ENCODE measurements at places on chromosomes 3 and 15.

GRCh38 chr15:89352476-89352875 lies 17.9 kb upstream of the POLG start:
- no peak for DNase-seq

DNA sequence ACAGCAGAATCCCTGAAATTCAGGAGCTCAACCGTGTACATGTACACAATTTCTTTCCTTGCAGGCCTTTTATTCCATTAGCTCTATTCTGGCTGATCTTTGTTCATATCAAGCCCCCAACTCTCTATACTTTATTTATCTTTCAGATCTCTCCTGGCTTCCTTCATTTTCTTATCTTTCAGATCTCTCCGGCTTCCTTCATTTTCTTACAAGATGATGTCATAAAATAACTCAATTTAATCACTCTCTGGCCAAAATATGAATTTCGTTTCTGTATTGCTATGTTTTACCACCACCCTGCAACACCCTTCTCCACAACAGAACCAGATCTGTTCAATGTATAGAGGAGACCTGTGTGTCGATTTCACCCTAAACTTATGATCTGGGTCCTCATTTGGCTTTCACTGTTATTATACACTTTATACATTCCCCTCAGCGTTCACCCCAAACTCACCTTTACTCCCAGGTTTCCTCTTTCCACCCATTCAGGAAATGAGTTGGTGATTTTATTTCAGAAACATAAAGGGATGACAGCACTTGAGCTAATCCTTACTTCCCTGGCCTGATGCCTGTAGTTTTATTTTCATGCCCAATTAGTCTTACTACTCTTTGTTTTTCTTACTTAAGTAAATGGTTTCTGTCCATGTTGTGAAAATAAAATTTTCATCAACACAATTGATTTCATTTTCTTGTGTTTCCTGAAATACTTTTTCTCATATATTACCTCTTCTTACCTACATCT lies 195.5 kb downstream of the BCHE start:
- DNase-seq = no peak

- no peak for DNase-seq
Measured at GRCh38 chr3:33269385-33269784, 7.9 kb upstream of the FBXL2 start.

DNA sequence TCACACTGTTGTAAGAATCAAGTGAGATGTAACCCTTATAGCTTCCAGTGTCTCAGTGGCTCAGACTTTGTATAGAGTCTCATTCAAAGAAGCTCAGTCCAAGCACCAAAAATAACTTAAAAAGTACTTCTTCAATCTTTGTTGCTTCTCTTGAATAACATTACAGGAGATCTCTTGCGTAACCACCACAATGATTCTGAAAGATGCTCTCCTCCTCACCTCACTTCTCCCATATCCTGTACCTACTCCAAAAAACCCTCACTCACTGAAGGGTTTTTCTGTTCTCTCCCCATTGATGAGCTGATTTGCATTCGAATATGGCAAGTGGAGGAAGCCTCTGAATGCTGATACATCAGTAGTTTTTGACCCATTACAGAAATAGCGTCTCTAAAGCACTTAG lies 39.4 kb upstream of the MRPS22 start:
- DNase-seq = no peak

GRCh38 chr3:106067711-106068110 lies 198.9 kb upstream of the CBLB start:
- DNase-seq = no peak

GRCh38 chr3:160929595-160929994 lies 173.6 kb downstream of the PPM1L start:
- DNase-seq = no peak

DNA sequence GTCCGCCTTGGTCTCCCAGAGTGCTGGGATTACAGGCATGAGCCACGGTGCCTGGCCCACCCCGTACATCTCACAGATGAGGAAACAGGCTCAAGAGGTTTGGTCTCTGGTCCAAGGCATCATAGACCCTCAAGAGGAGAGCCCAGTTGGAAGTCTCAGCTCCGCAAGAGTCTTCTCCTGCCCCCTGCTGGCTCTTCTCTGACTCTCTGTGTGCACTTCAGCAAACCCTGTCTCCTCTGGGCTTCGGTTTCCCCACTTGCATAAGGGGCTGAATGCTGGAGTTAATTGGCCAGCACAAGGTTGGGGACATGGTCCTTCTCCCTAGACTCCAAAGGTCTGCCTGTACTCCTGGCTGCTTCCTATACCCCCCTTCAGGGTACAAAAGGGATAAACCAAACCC lies 3.9 kb downstream of the MST1R start:
- no peak for DNase-seq

All from NK-92 treated with Interleukin-12 subunit alpha and Interleukin-12 subunit beta, amount 100 ng/mL, for 24 hours (cell line).